ENCODE measurements at places on chromosomes 16 and 17.
A peak's percentile ranks its signal among the peaks of the same experiment; 100 is the strongest.

DNA sequence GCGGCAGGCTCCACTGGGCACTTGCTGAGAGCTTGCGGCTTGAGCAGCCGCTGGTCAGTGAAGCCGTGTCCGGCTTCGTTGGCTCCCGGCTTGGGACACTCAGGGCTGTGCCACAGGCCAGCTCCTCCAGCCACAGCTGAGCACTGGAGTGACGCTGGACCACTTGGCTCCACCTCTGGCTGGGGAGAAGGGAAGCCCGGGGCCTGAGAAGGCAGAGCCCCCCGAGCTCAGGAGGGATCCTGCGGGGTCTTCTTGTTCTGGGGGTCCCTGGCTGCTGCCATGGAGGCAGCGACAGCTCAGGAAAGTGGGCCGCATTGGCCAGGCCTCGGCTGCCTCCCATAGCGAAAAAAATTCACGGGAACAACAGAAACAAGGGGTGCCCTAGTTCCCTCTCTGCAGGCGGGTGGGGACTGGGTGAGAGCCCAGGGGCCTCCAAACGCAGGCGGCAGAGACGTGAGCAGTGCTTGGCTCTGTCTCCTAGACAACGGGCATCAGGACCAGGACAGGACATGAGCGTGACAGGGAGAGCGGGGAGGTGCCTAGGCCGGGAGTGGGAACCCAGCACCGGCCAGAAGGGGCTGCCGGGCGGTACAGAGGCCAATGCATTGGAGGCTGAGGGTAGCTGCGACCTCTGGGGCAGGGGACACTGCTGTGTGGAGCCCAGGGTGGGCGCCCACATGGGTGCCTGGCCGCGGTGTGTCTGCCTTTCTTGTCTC, 37.7 kb downstream of the SLC7A5 start:
- DNase-seq, result no peak

- no peak for DNase-seq
These were observed 5.3 kb upstream of the GFAP start for GRCh38 chr17:44920565-44920940.

GRCh38 chr17:79028496-79029326, 4.7 kb downstream of the C1QTNF1 start:
- DNase-seq, result no peak

DNA sequence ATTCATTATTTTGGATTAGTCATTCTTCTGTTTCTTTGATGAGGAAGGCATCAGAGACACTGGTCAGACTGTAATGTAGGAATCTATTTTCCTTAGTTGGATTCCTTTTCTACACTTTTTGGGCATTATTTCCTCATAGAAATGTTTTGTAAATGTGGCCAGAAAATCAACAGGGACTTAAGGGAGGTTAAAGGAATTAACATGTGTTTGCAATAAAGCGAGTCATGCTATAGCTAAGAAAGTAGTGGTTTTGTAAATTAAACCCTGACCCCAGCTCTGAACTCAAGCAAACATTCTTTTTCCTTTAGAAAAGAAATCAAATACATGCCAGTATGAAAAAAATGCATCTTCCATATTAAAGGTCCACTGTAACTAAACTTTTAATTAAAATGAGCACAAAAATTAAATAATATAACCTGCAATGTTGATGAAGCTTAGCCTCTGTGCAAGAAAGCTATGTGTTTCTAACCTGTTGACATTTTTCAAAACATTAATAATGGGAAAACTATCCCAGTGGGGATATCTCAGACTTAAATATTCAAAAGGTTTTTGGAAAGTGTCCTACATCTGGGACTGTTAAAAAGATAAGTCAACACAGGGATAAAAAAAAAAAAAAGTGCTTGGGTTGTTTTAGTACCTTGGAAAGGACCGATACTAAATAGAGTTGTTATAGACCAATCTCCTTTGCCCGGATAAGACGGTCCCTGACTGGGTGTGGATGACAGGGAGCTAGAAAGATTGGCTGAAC, 428.0 kb downstream of the CA10 start:
- DNase-seq, result no peak

DNA sequence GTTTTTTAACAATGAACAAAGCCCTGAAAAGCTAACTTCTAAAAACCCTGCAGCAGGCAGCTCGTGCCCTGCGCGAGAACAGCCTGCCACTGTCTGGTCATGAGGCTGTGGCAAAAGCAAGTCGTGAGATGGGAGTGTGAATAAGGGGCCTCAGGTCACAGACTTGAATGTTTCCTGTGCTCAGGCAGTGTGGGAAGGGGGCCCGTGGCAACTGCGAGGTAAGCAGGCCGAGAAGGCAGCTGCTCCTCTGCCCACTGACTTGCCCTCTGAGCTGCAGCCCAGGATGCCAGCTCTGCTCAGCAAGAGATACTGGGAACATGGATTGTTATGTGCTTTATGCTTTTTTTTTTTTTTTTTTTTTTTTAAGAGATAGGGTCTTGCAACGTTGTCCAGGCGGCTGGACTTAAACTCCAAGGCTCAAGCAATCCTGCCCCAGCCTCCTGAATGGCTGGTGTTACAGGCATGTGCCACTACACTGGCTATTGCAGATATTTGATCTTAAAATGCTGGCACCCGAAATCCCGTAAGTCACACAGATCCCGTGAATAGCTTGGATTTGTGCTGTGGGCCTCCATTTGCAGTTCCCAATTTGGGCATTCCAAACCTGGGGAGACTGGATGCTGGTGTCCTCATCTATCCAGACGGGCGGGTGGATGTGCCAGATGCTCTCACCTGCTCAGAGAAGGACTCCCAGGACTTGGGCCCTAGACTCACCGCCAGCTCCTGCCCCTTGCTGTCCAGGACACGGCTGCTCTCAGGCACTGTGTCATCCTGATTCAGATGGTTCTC, 44.0 kb downstream of the UBN1 start:
- no peak for DNase-seq

DNA sequence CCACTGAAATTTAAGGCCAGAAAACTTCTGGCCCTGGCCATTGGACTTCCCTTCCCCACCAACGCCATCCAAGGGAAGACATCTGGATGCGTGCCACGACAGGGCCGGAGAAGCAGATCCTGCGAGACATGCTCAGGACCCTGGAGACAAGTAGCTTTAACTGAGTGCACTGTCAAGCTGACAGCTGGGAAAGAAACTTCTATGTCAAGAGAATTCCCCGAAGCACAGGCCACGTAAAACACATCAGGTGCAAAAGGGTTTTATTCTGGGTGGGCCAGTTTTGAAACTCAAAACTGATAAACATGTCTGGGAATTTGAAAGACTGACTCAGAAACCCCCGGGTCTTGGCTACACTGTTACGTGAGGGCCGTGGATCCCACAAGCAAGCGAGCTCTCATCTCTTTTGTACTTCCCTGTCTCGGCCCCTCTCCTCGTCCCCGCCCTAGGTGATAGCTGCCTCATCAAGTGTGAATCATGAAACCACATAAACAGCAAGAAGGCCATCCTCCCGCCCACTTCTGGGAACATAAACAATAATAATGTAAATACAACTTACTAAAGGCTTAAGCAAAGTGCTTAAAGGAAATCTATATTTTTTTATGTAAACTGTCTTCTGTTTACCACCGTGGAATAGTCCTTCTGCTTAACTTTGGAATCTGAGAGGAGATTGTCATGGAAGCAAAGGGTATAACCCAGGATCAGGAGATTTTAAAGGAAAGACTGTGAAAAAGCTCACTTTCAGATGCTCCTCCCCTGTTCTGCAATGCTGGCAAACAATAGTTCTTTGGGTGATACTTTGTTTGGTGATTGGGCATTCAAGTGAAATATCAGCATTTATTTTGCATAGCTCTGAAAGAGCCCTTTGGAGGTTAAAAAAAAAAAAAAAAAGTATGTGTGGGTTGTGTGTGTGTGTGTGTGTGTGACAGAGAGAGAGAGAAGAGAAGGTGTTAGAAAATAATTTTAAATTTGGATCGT, 406.0 kb upstream of the MAF start:
- DNase-seq, result no peak

GRCh38 chr17:2085648-2085949, 30.7 kb downstream of the HIC1 start:
- DNase-seq, result no peak

- peak; percentile 24 for DNase-seq
These were observed 1.6 kb downstream of the LASP1 start for GRCh38 chr17:38871247-38872015.

DNA sequence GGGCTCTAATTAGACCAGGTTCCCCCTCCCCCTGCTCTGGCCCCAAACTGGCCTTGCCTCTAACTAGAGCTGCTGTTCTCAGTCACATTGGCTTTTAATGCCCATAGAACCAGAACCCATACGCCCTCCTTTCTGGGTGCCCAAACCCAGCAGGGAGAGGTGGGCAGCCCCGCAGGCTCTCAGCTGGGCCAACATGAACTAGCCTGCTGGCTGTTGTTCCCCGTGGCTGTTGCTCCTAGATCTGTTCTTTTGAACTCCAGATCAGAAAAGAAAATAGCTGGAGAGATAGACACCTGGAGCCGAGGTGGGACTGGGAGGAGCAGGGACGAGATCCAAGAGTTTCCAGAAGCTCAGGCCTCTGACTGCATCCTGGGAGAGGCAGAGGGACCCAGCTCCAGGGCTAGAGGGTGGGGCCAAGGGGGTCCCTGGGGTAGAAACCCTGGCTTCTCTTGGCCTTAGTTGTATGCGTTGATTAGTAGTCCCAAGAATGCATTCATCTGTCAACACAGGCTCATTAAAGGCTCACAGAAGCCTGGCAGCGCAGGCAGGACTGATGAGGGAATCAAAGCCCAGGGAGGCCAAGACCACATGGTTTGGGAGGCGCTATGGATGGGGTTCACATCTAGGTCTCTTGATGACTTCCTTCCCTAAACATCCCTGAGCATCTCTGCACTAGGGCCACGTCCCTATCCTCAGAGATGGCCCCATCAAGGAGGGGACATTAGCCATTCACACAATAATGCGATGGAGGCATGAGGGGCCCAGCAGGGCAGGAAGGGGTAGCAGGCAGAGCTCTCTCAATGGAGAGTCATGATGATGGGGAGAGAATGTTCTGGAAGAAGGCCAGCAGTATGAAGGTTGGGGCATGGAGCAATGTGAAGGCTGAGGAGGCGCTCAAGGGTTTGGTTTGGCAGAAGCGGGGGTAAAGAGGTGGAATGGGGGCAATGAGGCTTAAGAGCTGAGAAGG, 1.3 kb upstream of the CPSF4L start:
- DNase-seq, result no peak

DNA sequence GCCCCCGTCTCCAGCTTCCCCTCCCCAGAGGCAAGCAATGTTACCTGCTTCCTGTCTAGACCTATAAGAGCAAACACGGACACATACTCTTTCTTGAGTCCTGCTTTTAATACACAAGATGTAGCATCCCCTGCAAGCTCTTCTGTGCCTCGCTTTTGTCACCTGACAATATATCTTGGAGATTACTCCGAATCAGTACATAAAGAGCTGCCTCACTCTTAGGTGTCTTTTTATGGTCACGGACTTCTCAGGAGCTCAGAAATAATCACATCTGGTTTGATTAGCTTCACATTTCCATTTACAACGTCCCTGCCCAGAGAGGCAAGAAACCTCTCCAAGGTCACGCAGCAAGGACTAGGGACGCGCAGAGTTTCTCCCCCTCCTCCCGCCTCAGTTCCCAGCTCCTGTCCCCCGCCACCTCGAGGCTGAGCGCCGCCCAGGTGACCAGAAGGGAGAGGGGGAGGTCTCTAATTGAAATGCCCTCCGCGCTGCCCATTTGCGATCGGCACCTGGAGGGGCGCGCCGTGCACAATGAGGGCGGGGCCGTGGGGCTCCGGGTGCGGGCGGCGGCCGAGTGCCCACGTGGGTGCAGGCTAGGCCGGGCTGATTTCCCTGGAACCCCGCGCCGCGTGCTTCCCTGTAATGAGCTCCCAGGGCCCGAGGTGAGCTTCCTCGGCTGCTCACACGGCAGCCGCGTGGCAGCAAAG, 13.8 kb upstream of the SEZ6 start:
- DNase-seq, result no peak

DNA sequence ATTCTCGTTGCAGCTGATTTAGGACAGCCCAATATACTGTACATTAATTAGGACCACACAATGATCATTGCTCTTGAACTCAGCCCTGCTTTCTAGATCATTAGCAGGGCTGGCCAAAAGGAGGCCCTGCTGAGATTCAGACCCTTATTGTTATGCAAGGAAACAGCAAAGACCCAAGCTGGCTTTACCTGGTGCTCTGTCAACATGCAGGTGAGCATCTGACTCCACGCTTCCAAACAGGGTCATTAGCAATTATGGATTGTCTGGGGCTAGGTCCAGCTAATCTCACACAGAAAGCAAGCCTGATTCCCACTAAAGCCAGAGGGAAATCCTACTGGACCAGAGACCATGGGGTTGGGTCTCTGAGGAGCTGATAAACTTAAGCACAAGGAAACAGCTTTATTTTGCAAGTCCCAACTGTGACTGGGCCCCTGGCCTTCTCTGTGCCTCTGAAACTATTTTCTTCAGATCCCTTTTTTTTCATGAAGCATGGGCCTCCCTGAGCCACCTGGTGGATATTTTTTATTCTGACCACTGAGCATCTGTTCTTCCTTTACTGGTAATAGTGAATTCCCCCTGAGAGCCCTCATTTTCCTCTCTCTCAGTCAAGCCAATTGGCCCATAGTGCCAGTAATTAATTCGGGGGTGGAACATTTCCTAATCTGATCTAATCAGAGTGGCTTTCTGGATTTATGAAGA, 236.1 kb downstream of the GRIN2A start:
- no peak for DNase-seq

GRCh38 chr16:75081179-75081859, 35.3 kb downstream of the LDHD start:
- DNase-seq, result no peak

GRCh38 chr17:81514489-81514738, 1.8 kb upstream of the ACTG1 start:
- DNase-seq, result no peak

DNA sequence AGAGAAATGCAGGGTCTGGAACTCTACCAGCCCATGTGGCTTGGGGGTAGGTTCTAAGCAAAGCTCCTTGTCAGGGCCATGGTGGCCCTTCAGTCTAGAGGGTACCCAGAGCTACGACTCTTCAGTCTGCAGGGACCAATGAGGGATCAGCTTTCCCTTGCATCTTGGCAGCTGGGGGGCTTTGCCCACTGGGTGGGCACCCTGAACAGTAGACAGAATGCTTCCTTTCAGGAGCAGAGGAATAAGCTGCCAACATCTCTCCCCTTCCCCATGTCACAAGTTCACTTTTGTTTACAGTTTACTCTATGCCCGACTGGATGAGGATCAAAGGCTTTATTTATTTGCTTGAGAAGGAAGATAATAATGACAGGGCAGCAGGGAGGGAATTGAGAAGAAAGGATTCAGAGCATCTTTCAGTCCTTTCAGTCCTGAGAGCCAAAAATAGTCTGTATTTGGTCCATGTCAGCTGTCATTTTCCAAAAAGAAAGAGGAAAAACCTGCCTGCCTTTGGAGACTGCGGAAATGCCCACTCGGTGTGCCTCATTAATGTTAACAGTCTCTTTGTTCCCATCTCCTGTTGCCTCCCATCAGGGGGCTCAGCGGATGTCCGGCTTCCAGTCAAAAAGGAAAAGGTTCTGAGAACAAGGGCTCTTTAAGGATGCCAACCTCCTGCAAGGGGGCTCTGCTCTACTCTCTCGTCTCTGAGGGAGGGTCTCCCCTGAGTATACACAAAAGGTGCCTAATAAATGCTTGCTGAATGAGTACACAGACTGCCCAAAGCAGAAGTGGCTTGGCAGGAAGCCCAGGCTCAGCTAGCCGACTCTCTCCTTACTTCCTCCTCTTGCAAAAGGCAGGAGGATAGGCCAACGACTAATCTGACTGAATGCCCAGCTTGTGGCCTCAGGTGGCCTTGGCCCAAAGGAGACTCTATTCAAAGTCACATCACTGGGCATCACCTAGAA, 17.1 kb downstream of the TRAF4 start:
- peak; percentile 58 for DNase-seq

- DNase-seq, result no peak
These were observed 22.8 kb downstream of the TEX2 start for GRCh38 chr17:64240261-64240740.

- DNase-seq, result no peak
These were observed 14.5 kb upstream of the APRT start for GRCh38 chr16:88826070-88826840.

GRCh38 chr16:12304861-12305596, 328.5 kb downstream of the SNX29 start:
- no peak for DNase-seq

Measured in NCI-H510A treated with DMSO at 0.1 percent for 48 hours (cell line).